ENCODE measurements at places on chromosomes 5 and 9.
A peak's percentile ranks its signal among the peaks of the same experiment; 100 is the strongest.

DNA sequence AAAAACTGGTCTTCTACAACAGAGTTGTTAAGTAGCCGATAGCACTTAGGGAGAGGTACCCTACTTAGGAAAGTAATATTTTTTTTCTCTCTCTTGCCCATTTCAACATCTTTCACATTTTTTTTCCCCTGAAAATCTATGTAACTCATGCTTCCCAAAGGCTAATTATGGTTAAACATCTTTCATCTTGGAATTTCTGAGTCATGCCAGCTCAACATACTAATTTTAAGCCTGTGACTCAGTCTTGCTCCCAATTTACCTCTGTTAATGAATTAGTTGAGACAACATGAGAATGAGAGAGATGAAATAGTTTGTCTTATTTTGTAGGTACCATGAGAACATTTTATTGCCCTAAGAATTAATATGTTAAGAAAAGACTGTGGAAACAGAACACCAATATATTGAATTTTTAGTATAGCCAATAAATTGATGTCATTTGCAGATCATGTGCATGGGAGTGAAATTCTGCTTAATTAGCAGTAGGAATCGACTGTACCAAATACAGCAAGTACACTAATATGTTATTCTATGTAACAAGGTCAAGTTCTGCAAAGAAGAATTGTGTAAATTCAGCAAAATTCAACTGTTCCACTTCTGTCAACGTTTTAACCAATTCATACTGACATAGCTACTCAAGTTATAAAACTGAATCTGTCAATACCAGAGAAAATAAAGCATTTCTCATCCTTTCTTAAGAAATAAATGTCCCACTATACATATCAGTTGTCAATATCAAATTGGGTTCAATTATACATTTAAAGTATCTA is 550.0 kb downstream of the PTPRD start:
- no peak for DNase-seq

- DNase-seq, result no peak
Measured at GRCh38 chr5:106759581-106759980, 911.2 kb downstream of the EFNA5 start.

GRCh38 chr9:85469041-85469440 is 272.7 kb downstream of the AGTPBP1 start:
- no peak for DNase-seq

DNA sequence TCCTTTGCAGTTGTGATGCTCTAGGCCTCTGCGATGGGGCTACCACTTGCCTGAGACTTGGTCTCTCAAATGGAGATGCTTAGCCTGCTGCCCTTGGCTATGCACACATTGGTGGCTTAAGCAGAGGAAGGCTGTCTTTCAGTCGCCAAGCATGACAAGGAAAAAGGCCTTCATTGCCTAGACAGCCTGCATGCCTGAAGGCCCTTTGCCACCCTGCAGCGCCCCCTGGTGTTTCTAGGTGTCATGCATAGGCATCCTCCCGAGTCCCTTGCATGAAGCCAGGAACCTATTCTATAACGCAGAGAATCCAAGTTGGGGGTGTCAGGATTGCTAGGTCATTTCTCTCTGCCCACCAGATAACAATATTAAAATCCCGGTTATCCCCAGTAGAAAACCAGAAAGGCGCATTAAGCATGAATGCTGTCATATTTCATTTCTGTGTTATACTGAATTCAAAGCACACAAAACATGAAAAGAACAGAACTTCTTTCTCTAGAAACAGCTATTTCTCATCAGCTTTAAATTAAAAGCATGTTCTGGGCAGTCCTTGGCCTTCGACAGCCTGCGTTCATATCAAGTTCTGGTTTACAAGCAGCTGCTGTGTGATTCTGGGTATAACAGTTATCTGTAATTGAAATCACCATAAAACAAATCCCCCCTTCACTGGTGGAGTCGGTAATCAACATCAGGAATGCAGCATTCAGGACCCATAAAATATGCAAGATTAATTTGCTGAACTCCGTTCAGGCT is 59.7 kb upstream of the TRPC7 start:
- peak; percentile 30 for DNase-seq

DNA sequence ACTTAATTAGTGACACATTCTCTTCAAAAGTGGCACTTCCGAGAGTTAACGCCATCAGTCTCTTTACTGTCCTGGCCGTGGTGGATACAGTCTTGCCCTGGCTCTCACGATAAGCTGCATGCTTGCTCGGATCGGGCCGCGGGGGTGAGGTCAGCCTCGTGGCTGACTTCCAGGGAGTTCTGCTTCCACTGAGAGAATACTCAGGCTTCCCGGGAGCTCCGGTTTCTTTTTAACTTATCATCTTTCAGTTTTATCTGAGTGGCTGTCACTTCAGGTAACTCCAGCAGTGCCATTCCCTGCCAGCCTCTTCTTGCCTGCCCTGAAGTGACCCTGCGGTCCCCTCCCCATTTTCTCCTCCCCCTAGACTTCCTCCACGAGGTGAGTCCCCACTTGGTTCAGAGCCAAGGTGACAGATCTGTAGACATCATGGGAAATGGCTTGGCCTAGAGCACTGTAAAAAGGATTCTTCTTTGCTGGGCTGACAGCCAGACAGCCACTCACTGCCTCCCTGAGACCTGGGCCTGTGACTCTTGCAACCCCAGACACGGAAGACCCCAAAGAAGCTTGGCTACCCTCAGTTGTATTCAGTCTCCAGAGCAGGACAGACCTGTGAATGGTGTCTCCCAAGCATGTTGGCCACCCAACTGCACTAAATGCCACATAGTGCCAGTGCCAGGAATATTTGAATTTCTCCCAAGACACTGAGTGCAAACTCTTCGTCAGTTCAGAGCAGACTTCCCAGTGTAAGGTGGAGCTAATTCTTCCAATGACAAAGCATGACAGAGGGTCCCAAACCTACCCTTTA is 95.1 kb downstream of the DAPK1 start:
- DNase-seq, result no peak

- DNase-seq, result no peak
Measured at GRCh38 chr5:72702881-72703434, 113.5 kb upstream of the TNPO1 start.

DNA sequence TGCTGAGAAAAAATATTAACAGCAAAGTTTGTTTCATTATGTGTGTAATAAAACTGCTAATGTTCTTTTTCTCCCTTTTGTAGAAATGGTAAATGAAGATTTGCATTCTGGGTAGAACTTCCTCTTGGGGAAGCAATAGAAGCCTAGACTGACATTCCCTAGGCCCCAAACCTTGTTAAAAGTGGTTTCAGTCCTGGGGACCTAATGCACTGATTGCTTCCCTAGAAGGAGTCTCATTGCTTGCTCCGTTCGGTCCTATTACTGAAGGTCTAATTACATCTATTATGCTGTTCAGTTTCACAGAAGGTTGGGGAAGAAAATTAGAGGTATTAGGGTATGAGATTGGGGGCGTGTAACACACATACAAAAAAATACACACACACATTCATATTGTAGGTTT is 893.8 kb downstream of the TLE4 start:
- DNase-seq, result no peak

- no peak for DNase-seq
Measured at GRCh38 chr5:36365896-36366295, 64.2 kb upstream of the RANBP3L start.

DNA sequence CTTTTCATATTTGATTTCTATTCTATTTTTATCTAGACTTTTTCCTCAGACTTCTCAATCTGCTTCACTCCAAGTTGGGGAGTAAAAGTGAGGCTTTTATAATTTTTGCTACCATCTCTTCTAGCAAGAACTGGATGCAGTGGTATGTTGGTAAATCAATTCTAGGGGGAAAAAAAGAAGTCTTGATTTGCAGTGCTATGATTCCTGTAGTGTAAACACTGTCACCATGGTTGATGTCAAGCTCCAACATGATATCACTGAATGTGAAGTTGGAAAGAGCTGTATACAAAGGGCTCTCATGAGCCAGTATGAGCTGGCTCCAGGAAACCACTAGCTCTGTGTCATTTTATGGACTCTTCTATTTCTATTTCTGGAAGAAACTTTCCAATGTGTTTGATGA is 439.2 kb downstream of the NTRK2 start:
- no peak for DNase-seq

DNA sequence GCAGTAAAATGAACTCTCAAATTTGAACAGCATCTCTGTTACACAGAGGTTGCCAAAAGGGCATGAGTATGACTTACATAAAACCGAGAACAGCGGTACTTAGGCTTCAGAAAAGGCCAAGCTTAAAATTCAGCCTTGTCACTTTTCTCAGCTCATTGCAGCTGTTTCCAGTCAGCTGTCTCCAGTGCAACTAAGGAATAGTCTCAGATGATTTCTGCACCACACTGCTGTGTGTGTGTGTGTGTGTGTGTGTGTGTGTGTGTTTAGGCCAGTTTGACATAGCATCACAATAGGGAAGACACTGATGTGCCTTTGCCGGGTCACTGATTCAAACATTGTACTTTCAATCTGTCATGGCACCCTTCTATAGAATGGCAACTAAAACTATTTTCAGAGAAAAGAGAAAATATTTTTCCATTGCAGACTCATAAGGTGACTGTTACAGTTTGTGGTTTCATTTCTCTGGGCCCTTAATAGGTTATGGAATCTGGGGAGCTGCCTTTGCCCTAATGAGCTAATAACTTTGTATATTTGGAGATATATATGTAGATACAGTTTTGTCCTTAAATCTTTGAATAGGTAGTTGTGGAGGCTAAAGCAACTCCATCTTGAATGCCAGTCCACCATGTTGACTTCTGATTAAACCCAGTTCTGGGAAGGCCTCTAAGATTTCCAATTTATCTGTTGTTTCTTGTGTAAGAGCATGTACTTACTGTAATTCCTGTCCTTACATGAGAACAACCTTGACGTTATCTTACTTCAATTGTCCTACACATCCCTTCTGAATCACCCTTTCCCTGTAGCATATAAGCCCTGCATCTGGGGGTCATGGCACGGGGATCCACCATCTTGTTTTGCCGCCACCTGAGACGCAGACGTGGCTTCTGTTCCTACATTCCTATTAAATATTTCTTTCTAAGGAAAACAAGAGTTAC is 4.5 kb downstream of the LSM11 start:
- DNase-seq, result no peak

- no peak for DNase-seq
Measured at GRCh38 chr9:14373706-14374105, 59.8 kb upstream of the NFIB start.

DNA sequence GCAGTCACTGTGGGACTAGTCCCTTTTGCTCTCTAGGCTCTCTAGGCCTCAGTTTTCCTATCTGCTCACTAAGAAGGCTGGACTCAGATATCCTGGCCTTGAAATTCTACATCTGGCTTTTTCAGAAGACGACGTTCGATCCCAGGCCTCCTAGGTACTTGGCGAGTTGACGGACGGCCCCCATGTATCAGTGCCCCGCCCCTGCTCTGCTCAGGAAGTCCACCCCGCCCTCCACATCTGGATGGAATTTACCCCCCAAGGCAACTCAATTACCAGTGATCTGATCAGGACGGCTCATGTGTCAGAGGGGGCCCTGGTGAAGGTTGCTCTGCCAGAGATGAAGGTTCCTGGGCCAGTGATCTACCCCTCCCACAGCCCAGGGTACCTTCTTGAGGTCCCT is 44.1 kb upstream of the SYNPO start:
- no peak for DNase-seq

GRCh38 chr9:83220730-83221129 is 157.8 kb upstream of the RASEF start:
- no peak for DNase-seq

GRCh38 chr9:12956261-12956660 is 181.4 kb downstream of the LURAP1L start:
- DNase-seq, result no peak

DNA sequence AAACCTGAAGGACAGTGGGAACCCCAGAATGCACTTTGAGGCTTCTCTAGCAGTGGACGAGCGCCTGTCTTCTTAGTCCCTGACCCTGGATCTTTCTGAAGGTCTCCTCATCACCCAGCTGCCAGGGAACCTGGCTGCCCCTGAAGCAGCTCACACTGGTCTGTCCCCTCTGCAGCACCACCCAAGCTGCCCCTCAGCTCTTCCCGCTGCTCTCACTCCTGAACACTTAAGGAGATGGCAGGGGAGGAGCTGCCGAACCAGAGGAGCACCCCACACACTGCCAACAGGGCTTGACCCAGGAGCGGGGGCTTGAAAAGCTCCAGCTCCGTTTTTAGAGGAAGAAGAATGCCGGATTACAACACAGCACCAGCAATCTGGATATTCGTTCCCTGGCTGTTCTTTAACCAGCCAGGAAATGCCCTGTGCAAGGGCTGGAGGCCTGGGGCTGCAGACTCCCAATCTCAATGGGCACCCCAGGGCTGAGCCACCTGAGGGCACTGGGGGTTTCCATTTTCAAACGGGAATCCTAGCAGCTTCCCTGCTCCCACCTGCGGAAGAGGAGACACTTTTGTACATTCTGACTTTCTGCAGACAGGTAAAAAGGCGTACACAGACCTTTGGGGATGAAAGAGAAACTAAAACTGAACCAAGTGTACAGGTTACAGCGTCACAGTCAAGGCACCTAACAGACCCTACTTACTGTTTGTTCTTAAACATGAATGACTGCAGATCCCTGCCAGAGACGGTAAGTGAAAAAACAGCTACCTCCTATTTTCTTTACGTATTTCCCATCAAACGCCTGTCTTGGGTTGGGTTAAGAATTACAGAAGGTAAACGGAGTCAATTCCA is 36.3 kb downstream of the GOLM1 start:
- no peak for DNase-seq

DNA sequence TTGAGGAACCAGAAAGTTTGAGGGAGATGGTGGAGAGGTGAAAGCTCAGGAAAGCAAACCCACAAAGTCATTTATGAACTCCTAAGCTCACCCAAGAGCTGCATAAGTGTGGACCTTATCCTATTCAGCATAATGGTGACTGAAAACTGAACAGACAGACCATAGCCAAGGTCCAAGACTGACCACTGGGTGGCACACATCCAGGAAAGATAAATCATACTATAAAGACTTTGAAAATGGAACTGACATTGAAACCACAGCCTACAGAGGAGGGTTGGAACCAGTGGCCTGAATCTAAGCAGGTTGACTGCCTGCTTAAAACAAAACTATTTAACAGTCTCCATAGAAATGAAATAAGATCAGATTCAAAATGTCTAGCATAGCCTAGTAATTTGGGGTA is 121.0 kb upstream of the RGS7BP start:
- no peak for DNase-seq

DNA sequence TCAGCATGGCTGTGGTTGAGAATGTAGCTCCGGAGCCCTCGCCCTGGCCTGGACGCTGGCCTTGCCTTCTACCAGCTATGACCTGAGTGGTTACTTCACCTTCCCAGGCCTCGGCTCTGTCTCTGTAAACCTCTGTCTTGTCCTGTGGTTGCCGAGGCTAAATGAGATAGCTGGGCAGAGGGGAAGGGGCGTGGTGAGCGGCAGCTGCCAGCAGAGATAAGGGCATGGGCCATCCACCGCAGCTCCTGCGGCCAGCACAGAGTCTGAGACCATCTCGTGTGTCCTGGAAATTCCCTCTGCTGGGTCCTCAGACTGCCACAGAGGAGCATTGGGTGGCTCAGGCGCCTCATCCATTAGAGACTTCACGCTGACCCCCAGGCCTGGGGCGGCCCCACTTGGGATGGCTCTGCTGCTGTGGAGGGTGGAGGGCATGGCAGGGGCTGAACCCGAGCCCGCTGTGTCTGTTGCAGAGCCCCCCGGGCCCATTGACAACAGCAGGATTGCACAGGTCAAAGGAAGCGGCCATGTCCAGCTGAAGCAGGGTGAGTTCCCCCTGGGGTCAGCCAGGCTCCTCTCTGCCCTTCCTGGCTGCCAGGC is 43.9 kb downstream of the USP20 start:
- DNase-seq, result no peak

All from stimulated activated effector memory CD8-positive, alpha-beta T cell treated with anti-CD3 and anti-CD28 coated beads, Interleukin-12 subunit alpha, Interleukin-12 subunit beta, amount 100 ng/mL, for 72 hours (primary cell).